Right renal pelvis (tissue), 4 donors: ENCODE measurements at places on chromosomes 2 and 18. TPM values are rescaled to one million over a fixed set of nuclear protein-coding genes. Genes with fewer than 3 reads are reported as not detected.

- no peak for DNase-seq
Measured at GRCh38 chr2:175872721-175873120, 129.3 kb downstream of the LNPK start.

DNA sequence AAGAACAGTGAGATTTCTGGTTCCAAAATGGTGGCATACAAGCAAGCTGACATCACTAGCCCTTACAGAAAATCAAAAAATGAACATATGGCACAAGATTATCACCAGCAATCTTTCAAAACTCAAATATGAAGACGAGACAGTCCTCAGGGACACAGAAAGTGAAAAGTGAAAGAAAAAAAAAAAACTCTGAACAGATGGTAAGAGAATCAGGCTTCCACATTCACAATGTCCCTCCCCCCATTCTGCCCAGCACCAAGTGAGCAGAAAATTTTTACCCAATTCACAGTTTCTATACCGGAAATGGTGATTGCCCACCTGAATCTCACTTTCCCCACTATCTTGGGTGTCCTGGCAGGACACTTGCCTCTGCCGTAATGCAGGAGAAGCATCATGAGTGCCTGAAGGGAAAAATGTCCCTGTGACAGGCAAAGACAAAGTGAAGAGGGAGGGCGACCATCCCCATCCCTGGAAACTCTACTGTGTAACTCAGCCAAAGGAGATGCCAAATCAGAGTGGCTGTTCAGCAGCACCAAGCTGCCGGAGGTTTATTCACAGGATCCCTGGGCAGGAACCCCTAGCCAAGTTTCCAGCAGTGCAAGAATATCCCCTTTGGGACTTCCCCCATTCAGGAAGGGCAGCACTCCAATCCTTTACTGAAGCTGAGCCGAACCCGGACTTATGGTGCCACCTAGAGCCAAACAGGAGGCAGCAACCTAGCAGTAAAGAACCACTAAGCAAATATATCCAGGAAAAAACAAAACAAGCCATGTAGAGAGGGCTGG is 312.2 kb downstream of the LRATD1 start:
- DNase-seq, result no peak

RAB27B gene
- polyA plus RNA-seq, result 4.1 TPM

GRCh38 chr2:158797963-158798700 is 3.0 kb downstream of the DAPL1 start:
- no peak for DNase-seq

DNA sequence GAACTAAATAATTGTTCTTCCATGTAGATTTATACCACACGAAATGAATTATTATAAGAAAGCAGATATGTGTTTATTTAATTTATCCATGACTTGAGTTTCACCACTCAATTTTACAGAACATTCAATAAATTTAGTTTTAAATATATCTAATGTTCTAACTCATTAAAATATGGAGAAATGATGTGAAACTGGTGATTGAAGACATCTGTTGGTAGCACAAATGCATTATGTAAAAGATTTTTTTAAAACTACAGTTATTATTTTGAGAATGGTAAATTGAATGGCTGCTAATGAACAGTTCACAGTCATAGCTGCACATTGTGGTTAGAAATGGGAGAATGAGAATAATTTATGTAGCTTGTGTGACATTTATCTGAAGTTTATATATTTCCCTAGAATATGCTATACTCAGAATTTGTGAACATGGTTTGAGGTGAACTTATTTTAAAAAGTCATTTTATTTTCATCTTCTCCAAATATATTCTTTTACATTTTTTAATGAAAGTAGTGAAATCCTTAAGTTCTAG is 203.5 kb downstream of the DPP4 start:
- DNase-seq, result no peak

GRCh38 chr2:126616606-126617069 is 39.3 kb upstream of the GYPC start:
- no peak for DNase-seq

DNA sequence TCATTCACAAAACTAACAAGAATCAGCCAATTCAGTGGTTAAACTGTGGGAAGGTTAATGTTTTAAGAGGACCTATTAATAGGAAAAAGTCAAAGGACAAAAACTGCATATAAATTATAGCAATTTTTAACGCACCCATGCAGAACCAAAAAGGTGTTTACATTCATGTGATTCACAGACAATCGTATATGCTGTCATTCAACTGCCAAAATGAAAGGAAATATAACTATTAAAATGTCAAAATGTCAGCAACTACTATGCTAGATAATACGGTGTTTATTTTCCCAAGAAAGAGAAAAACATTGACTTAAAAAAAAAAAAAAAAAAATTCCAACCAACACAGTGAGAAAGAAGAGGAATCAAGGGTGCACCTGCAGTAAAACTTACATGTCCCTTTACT is 48.5 kb downstream of the DYM start:
- no peak for DNase-seq

- DNase-seq, result no peak
Measured at GRCh38 chr2:29777161-29777560, 144.2 kb downstream of the ALK start.

- DNase-seq, result no peak
Measured at GRCh38 chr2:158502974-158503373, 46.2 kb downstream of the PKP4 start.

GRCh38 chr2:2182551-2183071 is 148.5 kb downstream of the MYT1L start:
- DNase-seq, result no peak

SIX3 gene
- polyA plus RNA-seq, result not detected

STARD6 gene
- polyA plus RNA-seq, result 0.19 TPM

GREB1 gene
- 14.0 TPM for polyA plus RNA-seq

GRCh38 chr2:233234264-233234663 is 17.2 kb upstream of the ATG16L1 start:
- DNase-seq, result no peak

GRCh38 chr2:241743620-241744019 is 9.2 kb downstream of the D2HGDH start:
- no peak for DNase-seq

DNA sequence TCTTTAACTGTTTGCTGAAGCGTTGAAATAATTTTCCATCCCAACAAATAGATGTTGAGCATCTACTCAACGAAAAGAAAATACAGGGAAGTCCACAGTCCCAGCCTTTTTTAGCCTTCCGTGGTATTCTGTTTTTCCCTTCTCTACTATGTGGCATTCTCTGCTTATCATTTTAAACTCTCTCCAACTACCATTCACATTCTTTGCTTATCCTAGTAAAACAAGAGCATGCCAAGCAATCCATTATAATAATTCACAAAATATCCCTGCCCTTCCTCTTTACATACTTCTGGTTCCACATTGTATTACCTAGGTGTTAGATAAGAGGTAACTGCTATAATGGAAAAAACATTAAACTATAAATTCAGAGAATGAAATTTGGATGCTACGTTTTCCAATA is 1.6 kb upstream of the SESTD1 start:
- no peak for DNase-seq

CPLX4 gene
- 0.08 TPM for polyA plus RNA-seq

GRCh38 chr2:128986026-128986715 is 667.5 kb upstream of the HS6ST1 start:
- no peak for DNase-seq

DNA sequence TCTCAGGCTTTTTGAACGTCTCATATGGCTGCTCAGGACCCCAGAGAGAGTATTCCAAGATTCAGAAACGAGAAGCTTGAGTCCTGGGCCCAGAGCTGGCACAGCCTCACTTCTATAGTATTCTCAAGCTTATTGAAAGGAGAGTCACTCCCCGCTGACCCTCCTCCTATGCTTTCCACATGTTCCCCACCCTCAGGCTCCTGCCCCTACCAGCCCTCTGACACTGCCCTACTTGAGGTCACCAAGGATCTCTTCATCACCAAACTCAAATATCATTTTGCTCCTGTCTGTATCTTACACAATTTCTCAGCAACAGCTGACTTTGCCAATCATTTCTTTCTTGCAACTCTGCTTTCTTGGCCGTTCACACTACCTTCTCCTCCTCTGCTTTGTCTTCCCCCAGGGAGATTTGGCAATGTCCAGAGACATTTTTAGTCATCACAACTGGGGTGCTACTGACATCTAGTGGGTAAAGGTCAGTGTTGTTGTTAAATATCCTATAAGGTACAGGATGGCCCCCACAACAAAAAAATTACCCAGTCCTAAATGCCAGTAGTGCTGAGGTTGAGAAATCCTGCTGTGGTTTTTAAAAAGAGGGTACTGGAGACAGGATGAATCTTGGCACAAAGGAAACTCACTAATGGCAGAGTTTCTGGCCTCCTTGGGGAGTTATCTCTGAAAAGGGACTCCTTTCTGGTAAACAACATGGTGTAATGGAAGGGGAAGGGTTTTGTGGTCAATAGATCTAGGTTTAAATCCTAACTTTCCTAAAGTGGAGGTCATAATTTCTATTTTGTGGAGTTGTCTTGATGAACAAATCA is 26.9 kb upstream of the INSIG2 start:
- no peak for DNase-seq

ZNF396 gene
- 7.0 TPM for polyA plus RNA-seq

- DNase-seq, result no peak
Measured at GRCh38 chr2:138771534-138771933, 8.7 kb downstream of the NXPH2 start.

GRCh38 chr18:7618891-7619442 is 51.9 kb downstream of the PTPRM start:
- no peak for DNase-seq

GRCh38 chr18:35193316-35193715 is 47.5 kb upstream of the ZNF397 start:
- no peak for DNase-seq

- no peak for DNase-seq
Measured at GRCh38 chr18:579238-579637, 942 bp upstream of the CETN1 start.

GRCh38 chr18:74171910-74172606 is 23.7 kb downstream of the TIMM21 start:
- DNase-seq, result no peak

DNA sequence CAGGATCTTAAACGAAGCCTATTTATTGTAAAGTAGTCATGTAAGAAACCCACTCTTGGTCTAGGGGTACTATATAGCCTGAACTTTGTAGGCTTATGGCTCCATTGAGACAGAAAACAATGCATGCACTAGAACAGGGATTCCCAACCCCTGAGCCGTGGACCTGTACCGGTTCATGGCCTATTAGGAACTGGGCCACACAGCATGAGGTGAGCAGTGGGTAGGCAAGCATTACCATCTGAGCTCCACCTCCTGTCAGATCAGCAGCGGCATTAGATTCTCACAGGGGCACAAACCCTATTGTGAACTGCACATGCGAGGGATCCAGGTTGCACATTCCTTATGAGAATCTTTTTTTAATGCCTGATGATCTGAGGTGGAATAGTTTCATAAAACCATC is 59.2 kb downstream of the ROCK1 start:
- no peak for DNase-seq

- no peak for DNase-seq
Measured at GRCh38 chr2:70143314-70144150, 47.3 kb downstream of the C2orf42 start.

ARHGEF4 gene
- 8.0 TPM for polyA plus RNA-seq

GRCh38 chr2:209601497-209601896 is 170.1 kb upstream of the UNC80 start:
- no peak for DNase-seq

DNA sequence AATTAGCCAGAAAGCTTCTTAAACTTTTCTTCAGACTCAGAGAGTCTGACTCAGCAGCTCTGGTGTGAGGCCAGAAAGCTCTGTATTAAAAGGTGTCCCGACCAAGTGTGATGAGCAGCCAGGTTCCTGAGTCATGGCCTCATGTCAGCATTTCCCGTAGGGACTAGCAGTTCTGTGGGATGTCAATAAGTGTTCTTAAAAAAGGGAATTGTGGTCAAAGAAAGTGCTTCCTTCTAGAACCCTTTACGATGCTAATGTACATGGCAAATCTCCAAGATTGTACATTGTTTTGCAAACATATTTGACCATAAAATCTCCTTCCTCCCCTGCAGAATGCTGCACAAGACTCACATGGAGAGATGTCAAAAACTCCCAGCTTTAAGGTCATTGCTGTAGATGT is 80.1 kb downstream of the PLA2R1 start:
- no peak for DNase-seq

- DNase-seq, result no peak
Measured at GRCh38 chr2:95020275-95021022, 5.1 kb upstream of the MAL start.

CCDC74B gene
- 14.4 TPM for polyA plus RNA-seq

ASNSD1 gene
- 67.1 TPM for polyA plus RNA-seq

CD28 gene
- polyA plus RNA-seq, result 2.3 TPM

CDH19 gene
- polyA plus RNA-seq, result 1.3 TPM

DNA sequence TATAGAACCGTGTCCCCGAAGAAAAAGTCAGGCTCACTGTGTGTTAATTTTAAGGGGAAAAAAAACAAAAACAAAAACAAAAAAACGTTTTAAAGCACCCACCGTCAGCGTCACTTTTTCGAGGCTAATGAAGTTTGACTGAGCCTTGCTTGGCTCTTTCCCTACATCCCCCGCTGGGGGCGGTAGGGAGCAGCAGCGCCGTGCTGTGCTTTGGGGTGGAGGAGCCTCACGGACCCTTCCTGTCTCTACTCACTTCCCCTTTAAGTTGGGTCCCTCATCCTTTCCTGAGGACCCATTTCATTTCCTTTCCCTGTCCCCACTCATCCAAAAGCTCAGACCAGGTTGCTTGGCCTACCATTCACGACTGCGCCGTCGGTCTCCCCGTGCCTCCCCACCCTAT is 82.8 kb upstream of the RPL31 start:
- DNase-seq, result no peak

DNA sequence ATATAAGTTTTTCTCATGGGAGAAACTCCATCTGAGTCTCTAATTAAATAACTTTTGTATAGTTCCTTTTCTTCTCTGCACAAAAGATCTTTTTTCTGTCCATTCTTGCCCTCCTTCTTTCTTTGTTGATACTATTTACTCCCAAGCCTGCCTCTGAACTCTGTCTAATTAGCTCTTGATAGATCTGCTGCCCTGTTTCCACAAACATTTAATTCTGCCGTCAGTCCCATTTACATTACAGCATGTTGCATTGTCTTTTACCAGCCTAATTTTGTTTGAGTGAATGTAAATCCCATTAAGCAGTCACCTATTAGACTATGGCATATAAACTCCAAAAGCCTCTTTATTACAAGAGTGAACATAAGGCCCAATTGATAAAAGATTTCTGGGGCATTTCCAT is 254.4 kb downstream of the ERBB4 start:
- DNase-seq, result no peak

GRCh38 chr2:122764014-122764413 is 1008.6 kb downstream of the TSN start:
- no peak for DNase-seq

DNA sequence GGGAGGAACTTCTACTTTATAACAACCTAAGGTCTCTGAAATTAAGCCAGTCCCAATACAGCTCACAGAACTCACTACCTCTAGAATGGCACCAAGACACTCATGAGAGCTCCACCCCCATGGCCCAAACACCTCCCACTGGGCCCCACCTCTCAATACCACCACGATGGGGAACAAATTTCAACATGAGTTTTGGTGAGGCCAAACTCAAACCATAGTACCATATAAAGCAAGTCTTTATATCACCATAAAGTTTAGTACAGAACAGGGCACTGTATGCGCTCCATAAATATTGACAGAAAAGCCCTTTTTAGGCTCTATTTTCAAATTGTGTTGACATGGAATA is 3.3 kb downstream of the AFG3L2 start:
- no peak for DNase-seq

GRCh38 chr2:234027641-234028040 is 22.9 kb upstream of the SPP2 start:
- DNase-seq, result no peak
